ENCODE measurements at places on chromosomes 3 and 15. TPM values are rescaled to one million over a fixed set of nuclear protein-coding genes. Genes with fewer than 3 reads are reported as not detected.

DNA sequence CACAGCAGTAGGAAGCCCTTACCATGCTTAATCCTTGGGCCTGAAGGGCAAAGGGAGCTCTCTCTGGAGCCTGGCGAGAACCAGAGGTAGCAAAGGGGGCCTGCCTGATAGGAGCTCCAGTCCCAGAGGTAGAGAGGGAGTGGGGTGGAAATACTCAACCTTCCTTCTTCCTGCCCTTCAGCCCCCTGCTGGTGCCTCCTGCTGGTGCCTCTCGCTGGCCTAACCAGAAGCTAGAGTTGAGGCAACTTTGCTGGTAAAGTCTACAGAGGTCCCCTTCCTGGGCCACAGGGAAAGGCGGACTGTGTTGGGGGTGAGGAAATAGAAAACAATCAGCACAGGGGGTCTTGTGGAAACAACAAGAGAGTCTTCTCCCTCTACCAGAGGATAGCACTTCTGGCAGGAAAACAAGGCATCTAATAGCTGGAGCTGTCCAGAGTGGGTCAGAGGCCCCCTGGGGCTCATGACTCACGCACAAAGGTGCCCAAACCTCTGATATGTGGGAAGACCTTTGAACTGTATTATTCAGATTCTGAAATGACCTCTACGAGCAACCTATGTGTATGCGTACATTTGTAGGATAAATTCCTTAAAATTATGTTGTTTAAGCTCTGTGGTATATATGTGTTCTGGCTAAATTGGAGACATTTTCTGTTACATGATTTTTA lies 133.9 kb downstream of the LRRC28 start:
- DNase-seq = peak; percentile 61

GRCh38 chr3:127822682-127823425 lies 539 bp upstream of the MGLL start:
- DNase-seq = peak; percentile 58

DNA sequence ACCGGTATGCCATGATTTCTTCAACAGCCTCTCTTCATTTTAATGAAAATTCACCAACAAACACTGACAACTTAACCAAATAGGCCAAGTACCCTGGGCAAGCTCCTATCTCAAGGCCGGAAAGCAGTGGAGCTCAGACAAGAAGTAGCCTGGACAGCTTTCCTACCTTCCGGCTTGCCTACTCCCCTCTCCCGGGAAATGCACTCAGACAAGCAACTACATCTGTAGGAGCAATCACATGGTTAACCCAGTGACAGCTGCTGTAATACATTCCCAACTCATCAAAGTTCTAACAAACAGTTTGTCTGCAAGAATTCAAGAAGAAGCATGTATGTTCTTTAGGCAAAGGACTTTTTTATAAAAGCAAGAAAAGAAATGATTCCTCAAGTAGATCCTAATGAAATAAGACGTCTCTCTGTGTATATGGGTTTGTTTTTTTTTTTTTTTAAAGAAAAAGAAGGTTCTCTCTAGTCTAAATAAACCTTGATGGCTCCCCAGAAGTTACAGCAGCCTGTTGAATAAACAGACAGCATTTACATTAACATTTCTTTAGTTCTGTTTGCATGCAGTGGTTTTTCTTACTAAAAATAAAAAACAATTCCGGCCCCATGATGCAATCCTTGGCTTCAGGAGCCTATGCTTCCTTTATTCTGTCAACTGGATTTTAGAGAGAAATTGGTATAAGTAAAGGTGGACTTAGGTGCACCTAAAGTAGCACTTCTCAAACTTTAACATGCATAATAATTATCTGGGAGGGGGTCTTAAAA lies 278.7 kb downstream of the NEK10 start:
- DNase-seq = no peak

- DNase-seq = no peak
These were observed 95.1 kb upstream of the MYZAP start for GRCh38 chr15:57496594-57496945.

DNA sequence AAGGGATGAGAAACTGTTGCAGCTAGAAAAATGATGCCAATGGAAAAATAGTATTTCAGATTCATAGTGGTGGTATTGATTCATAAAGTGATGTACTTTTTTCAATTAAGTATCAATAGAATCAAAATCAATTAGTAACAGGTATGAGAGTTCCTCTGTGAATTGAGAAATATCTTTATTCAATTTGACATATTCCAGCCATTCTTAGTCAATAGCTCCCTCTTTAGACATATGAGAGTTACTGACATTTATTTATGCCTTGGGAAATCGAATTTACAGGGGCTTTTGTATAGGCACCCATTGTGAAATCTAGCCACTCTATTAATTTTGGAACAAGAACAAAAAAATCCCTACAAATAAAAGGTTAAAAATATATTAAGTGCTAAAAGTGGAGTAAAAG lies 386.9 kb upstream of the CNTN3 start:
- no peak for DNase-seq

- no peak for DNase-seq
These were observed 297.8 kb downstream of the SATB1 start for GRCh38 chr3:18127174-18127858.

DNA sequence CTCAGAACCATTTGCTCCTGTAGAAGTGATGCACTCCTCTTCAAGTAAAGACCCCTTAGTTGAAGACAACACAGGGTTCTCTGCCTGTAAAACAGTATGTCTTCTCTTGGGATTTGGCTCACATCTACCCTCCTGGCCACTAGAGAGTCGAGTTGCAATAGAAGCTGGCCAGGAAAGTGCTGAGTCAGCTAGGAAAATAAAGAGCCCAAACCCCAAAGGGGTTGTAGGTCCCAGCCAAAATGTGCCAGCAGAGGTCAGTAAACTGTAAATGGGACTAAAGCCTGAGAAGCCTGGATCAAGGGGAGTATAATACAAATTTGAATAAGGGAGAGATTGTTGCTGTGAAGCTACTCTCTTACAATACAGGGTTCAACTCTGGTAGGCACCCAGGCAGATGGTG lies 37.2 kb upstream of the THBS1 start:
- DNase-seq = no peak

GRCh38 chr15:74889883-74890664 lies at the start of gene MPI:
TSS of gene MPI (plus strand) at chr15:74890042. CDS start at chr15:74890074, 32 bp downstream.
- peak; percentile 90 for DNase-seq

DNA sequence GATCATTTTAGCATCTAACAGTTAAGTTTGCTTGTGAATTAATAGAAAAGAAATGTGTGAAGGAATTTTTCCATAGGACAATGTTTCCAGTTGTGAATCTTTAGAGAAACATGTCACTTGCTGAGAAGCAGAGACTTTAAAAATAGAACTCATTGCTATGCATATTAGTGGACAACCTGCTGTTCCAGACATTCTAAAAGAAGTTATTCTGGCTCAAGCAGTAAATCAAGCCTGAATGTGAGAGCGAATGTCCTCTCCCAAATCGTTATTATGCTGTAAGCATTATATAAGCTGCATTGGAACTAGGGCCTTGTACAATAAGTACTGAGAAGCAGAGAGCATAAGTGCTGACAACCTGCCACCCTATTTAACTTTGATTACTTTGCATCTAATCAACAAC lies 990.9 kb downstream of the PLOD2 start:
- DNase-seq = no peak

DNA sequence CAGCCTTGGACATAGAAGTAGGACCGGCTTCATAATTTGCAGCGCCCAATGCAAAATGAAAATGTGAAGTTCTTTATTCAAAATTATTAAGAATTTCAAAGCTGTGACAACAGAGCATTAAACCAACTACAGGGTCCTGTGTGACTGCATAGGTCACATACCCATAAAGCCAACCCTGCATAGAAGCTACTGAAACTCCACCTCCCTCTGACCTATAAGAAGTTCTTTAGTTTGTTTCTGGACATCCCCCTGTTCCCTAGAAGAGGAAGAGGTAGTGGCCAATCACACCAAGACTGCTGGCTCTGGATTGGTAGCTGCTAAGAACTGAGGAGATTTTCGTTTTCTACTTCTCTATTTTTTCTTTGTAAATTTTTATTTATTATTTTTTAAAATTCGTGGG lies 9.0 kb upstream of the SELENOT start:
- DNase-seq = no peak

DNA sequence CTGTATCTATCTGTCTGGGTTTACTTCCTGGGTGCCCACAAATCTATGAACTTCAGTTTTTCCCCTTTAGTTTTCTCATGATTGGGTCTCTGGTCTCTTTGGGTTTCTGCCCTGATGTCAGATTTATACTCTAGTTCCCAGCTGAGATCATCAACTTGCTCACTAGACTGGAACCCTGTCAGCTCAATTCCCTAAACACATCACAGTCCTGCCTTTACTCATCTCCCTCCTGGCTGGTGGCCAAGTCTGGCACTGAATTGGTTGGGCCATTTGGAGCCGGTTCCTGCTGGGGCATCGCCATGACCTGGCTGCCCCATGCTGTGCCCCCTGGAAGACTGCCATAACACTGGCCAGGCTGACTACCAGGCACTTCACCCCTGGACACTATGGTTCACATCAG lies 345.3 kb downstream of the CHST2 start:
- DNase-seq = peak; percentile 96

GRCh38 chr3:54433846-54434245 lies 311.5 kb downstream of the CACNA2D3 start:
- no peak for DNase-seq

- no peak for DNase-seq
These were observed 132.1 kb upstream of the TRIM42 start for GRCh38 chr3:140545756-140546155.

DNA sequence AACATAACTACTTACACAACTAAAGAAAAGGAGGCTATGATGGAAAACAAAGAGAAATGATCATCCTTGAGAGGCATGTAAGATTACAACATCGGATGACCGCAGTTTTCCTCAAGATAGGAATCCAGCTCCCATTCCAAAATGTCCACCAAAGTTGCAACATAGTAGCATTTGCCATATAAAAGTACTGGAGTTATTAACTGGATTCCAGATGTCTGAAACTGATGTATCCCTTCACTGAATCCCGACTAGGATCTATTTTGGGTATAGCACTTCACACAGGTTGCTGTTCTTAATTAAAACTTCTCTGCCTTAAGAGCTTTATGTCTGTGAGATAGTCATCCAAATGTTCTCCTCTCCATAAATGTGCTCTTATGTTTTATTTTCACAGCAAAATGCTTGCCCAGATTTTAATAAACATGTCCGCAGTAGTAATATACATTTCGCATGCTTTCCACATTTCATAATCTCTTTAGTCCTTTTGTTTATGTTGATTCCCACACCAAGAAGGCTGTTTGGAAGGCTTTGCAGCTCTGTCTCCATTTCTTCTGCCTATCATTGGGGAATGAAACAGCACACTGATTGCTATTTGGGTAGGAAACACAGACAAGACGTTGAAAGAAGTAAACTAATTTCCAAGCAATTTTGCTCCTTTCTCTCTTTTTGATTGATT lies 716.5 kb upstream of the CFAP20DC start:
- DNase-seq = peak; percentile 13

- DNase-seq = no peak
These were observed 7.3 kb downstream of the CCDC14 start for GRCh38 chr3:123953735-123954134.

DNA sequence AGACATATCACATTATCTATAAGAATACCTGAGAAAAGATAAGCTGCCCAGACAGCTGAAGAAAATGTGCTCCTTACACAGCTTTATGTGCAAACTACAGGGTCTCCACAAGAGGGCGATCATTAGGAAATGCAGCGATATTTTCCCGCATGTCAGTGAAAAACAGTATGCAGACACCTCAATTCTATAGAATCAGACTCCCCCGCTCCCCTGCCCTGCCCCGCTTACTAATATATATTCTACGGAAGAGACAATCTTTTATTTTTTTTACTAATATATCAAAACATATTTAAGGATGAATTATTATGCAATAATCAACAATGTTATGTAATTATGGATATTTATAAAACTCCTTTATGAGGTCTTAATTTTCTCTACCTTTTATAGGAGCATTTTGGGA lies 681.3 kb downstream of the ROBO1 start:
- peak; percentile 8 for DNase-seq

GRCh38 chr15:68679961-68680371 lies 101.2 kb downstream of the CORO2B start:
- DNase-seq = no peak

DNA sequence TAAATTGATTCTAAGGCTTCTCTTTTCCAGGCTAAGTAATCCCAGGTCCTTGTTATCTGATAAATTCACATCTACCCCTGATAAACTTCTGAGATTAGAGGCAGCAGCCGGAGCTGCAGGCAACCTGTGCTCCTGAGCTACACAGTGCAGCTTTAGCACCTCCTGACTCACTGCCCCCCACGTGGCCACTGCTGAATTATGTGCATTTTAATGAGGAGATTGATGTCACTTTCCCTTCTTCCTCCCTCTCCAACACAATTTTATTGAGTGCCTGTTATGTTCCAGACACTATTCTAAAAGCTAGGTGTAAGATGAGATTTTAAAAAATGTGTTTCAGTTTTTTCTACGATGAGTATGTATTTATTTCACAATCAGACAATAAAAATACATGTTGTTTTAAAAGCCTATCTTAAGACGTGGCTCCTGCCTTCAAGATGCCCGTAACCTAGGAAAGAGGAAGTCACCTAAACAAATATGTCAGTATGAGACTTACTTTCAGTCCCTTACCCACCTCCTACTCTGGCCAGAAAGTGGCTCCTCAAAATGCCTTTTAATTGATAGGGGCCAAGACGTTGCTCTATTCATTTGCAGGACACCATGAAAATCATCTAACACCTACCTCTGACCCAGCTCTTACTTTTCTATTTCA lies 161.5 kb upstream of the PFN2 start:
- no peak for DNase-seq

DNA sequence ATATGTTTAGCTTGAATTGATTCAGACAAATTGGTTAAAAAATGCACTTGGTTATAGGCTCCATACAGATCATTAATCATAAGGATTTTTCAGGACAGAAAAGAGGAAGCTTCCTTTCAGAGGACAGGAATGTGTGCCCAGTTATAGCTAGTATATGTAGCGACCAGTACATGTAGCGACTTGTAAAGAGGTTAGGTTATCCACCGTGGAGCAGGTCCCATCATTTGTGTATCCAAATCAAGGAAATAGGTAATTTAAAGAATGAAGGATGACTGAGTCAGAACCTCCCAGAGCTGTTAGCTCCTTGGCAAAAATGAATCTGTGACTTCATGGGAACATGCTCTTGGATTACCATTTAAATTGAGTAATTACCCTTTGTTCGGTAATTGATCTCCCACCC lies 15.8 kb upstream of the P2RY12 start:
- no peak for DNase-seq

GRCh38 chr3:17678116-17678741 lies 64.2 kb downstream of the TBC1D5 start:
- no peak for DNase-seq

GRCh38 chr3:140850210-140850955 lies 91.3 kb upstream of the SLC25A36 start:
- peak; percentile 3 for DNase-seq

Gene STRIT1
- not detected for total RNA-seq

Gene PPP1R14D
- total RNA-seq = not detected

Gene CLDN18
- not detected for total RNA-seq

Gene SAMMSON
- total RNA-seq = not detected

Gene ZIC1
- total RNA-seq = 24.3 TPM

Gene VGLL3
- 11.7 TPM for total RNA-seq

Gene CSPG5
- 1.8 TPM for total RNA-seq

Gene SAXO2
- total RNA-seq = not detected

Gene TGM5
- not detected for total RNA-seq
